GM12892 (cell line): ENCODE measurements at places on chromosomes 6 and 20.
A peak's percentile ranks its signal among the peaks of the same experiment; 100 is the strongest.

GRCh38 chr6:34839666-34840352 lies 47.9 kb downstream of the BLTP3A start:
- DNase-seq: no peak

- DNase-seq: no peak
These were observed 23.5 kb upstream of the HTR1E start for GRCh38 chr6:86913795-86914194.

GRCh38 chr6:12748815-12749521 lies 32.4 kb downstream of the PHACTR1 start:
- DNase-seq: no peak

DNA sequence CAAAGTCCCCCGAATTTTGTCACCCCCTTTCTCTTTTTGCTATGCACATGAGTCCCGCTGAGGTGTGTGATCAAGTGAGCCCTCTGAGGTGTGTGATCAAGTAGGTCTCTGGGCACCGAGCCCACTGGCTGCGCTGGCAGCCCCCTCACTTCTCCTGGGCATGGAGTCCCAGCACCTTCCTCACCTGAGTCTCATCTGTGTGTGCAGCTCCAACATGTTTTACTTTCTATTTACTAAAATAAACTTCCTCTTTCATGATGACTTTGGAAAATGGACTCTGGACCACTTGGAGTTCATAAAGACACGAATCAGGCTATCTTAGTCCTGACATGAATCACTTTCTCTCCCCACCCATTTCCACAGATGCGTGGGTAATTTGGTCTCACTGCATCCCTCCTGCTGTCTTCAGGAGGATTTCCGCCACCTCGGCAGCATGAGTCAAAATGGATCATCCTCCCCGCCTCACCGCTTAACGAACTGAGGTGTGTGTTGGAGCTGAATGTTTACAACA lies 39.8 kb downstream of the PRDM1 start:
- DNase-seq: no peak

DNA sequence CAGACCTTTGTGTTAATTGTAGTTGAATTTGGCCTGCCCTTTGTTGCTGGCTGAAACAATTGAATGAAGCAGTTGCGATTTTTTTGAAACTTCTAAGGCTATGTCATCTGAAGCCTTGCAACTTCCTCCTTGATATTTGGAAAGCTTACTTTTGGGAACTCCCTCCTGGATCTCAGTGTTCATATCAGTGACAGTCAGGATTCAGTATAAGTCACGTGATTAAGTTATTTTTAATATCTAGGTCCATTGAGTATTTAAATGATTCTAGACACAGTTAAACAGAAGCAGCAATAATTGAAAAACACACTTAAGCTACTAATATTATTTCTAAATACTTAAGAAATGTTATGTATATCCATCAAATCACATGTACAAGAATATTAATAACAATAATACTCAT lies 951.3 kb downstream of the GRIK2 start:
- no peak for DNase-seq

DNA sequence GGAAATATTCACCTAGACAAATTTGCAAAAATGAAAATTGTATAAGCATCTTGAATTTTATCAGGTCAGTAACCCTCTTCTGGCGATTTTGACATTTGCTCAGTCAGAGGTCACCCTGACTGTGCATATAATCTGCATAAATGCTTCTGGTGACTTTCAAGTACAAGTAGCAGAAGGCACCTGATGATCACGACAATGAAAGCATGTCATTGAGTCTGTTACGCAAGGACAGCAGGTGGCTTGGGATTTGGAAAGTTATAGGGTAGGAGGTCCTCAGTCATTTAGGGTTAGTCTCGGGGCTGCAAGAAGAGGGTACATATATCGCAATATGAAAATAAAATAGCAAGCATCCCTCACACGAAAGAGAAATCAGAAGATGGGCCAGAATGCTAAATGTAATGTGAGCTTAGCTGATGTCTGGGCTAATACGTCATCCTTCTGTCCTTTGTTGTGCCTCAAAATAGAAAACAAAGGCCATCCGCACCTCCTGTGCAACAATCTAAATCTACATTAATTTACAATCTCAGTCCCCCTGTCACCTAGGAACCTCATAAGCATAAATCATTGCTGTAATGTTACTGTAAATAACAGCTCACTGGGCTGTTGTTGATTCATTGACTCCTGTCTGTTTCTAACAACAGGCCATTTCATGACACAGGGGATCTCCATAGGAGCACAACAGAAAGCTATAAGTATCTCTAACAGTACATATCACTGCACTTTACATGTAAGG lies 155.2 kb upstream of the RSPO3 start:
- DNase-seq: no peak

GRCh38 chr6:55694148-55694547 lies 115.2 kb upstream of the HMGCLL1 start:
- no peak for DNase-seq

- DNase-seq: no peak
These were observed 333.9 kb upstream of the SOX4 start for GRCh38 chr6:21259660-21260059.

DNA sequence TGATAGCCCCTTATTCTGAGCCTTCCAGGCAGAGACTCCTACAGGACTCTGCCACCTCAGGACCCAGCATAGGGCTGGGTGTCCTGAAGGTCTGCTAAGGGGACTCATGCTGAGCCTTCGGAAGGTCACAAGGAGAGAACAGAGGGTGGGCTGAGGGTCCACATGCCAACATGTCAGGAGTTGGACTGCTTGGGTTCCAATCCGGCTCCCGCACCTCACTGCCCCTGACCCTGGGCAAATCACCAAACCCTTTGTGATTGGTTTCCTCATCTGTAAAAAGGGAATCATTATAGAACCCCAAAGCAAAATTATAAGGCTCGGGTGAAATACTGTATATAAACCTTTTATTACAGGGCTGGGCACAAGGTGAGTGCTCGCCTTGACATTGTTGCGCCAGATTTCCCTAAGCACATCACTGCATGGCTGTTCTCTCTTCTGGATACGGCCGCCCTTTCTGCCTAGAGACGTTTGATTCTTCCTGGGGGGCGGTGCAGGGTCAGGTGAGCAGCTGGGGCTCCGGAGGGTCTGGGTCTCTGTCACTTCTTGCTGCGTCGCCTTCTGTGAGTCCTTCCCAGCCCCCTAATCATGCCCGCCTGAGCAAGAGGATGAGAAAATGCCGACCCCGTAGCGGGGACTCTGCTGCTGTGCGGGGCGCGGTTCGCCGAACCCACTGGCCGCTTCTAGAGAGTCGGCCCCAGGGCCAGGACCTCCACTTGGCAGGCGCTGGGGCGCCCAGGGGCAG lies 90.5 kb upstream of the EPB41L1 start:
- no peak for DNase-seq

DNA sequence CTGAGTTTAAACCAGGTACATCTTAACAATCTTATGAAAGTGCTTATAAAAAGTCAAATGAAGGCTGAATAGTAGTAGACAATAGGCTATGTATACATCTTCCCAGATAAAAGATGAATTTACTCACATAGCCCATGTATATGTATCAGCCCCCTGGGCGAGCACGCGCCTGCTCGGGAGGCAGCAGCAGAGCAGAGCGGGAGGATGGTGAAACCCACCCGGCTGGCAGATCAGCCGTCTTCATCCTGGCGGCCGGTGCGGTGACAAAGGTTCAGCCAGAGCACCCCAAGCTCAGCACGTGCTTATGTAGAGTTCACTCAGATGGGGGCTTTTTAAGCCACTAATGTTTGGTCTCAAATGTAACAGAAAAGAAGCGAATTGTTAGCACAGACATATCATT lies 184.8 kb downstream of the KIF6 start:
- no peak for DNase-seq

- no peak for DNase-seq
These were observed 15.6 kb downstream of the TMEM30A start for GRCh38 chr6:75268988-75269354.

- no peak for DNase-seq
These were observed 390.2 kb upstream of the MAN1A1 start for GRCh38 chr6:119739769-119740168.

- no peak for DNase-seq
These were observed 24.0 kb upstream of the LRRC1 start for GRCh38 chr6:53770780-53771249.

GRCh38 chr6:8155259-8156012 lies 53.1 kb upstream of the EEF1E1 start:
- no peak for DNase-seq

DNA sequence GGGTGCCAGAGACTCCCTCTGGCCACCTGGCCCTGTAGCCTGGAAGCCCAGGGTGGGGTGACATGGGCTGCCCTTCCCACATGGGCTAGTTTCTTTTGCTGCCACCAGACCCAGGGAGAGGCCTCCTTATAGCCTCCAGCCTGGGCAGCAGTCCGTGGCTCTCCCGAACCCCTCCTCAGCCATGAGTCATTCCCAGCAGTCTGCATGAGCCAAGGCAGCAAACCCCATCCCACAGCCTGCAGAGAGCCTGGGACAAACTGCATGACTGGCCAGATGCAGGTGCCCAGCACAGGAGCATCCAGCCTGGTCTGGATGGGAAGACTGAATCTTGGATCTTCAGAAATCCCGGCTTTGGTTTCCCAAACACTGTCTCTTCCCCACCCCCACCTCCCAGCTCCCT lies 75.7 kb downstream of the MRPL14 start:
- no peak for DNase-seq

DNA sequence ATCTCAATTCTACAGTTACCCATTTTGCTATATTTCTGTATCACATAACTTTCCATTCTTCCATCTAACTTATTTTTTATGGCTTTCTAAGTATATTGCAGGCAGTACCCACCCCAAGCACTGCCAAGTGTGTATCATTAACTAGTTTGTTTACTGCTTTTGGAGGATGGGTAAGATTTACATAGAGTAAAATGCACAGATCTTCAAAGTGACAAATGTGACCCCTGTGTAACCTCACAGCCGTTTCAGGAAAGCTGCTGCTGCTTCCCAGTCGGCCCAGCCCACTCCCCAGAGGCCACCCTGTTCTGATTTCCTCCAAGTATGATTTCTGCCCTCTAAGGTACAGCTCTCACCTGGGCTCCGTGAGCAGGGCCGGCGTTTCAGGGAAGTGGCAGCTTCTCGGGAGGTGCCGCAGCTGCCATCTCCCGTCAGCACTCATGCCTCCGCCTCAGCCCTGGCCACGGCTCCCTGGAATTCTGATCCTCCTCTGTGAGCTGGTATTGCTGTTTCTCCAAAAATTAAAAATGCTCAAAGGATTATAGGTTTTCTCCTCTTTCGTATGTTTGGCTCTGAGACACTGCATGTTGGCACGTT lies 15.0 kb upstream of the MAP1LC3A start:
- DNase-seq: no peak

DNA sequence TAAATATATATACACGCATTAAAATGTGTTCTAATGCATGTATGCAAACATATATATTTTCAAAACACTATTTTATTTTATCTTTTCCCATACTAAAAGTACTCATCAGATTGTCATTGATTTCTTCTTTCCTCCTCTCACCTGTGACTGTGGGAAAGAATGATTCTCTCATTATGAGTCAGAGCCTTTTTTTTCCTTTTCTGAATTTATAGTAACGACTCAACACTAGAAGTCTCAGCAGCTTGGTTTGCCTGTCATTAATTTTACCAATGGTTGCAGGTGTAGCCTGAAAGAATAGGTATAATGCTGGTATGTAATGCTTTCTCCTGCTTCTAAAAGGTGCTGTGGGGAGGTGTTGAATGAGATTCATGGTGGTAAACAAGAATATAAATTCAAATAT lies 328.7 kb downstream of the UTRN start:
- no peak for DNase-seq

GRCh38 chr6:33976437-33977360 lies 169.2 kb downstream of the GRM4 start:
- DNase-seq: peak; percentile 4

GRCh38 chr6:46927066-46927465 lies 5.3 kb upstream of the ADGRF5 start:
- no peak for DNase-seq

GRCh38 chr6:90146921-90147649 lies 149.6 kb downstream of the BACH2 start:
- DNase-seq: no peak

- no peak for DNase-seq
These were observed 4.2 kb downstream of the RIMS4 start for GRCh38 chr20:44805979-44806620.

GRCh38 chr6:110545081-110545872 lies 68.9 kb upstream of the SLC22A16 start:
- DNase-seq: no peak

DNA sequence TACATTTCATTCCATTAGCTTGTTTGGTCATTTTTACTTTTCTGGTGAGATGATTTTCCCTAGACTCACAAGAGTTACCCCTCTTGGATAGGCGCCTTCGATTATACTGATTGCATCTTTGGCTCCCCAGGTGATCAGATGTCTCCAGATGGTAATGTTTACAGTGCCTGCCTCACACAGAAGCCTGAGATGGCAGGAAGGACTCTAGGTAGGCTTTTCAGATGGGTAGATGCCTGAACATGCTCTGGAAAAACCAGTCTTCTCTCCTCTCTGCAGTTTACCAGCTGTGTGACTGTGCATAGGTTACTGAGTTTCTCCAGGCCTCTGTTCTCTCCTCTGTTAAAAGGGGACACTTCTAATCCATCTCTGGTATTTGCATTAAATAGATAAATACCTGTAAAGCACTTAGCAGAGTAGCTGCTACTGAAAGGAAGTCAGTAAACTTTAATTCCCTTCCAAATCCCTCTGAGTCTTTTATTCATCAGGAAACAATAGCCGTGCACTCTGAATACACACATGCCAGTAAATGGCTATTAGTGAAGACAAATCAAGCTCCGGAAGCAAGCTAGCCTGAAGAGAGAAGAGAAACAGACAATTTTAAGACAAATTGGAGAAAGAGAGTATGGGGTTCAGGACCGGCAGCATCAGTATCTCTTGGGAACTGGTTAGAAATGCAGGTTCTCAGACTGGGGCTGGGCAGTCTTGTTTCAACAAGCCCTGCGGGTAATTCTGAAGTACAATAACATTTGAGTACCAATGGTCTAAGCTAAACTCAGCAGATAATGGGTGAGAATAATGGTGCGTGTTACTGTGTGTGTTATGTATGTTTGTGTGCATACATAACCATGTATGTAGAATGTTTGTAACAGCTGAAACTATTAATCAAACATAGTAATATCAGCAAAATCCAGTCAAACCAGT lies 139.4 kb downstream of the UST start:
- DNase-seq: no peak
